ENCODE measurements at places on chromosomes 13 and 19. TPM values are rescaled to one million over a fixed set of nuclear protein-coding genes. Genes with fewer than 3 reads are reported as not detected.
A peak's percentile ranks its signal among the peaks of the same experiment; 100 is the strongest.

- no peak for DNase-seq
These were observed 66.9 kb downstream of the CYSLTR2 start for GRCh38 chr13:48720621-48721020.

GRCh38 chr13:107690181-107690580 is 525.2 kb downstream of the LIG4 start:
- no peak for DNase-seq

GRCh38 chr19:11784356-11784755 is 14.0 kb upstream of the ZNF491 start:
- no peak for DNase-seq

DNA sequence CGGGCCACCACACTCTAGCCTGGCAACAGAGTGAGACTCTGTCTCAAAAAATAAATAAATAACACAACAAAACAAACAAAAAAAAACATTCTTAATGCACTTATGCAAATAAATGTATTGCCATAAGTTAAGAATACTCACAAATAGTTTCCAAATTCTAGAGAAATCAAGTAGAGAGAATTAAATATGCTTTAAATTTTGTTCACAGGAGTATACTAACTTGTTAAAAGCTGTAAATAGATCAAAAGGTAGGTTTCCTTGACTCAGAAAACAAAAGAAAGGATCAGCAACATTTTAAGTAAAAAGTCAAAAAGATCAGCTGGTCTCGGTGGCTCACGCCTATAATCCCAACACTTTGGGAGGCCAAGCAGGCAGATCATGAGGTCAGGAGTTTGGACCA is 50.5 kb upstream of the ZNF429 start:
- no peak for DNase-seq

- DNase-seq = no peak
These were observed 12.1 kb downstream of the ONECUT3 start for GRCh38 chr19:1765232-1765903.

DNA sequence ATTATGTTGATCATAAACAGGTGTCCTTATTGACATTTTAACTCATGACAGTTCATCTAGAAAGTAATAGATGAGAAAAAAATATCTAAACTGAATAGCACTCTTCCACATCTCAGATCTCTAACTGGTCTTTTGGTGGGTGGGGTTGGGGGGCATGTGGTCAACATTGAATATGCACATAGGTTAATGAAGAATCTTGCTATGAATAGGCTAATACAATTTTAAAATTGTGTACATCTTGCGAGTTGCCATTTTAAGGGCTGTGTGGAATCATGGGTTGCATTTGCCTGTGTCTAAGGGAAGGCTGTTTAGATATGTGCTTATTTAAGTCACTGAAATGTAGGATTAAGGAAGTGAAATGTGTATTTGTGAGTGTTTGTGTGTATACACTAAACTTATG is 346.0 kb downstream of the ITGBL1 start:
- no peak for DNase-seq

DNA sequence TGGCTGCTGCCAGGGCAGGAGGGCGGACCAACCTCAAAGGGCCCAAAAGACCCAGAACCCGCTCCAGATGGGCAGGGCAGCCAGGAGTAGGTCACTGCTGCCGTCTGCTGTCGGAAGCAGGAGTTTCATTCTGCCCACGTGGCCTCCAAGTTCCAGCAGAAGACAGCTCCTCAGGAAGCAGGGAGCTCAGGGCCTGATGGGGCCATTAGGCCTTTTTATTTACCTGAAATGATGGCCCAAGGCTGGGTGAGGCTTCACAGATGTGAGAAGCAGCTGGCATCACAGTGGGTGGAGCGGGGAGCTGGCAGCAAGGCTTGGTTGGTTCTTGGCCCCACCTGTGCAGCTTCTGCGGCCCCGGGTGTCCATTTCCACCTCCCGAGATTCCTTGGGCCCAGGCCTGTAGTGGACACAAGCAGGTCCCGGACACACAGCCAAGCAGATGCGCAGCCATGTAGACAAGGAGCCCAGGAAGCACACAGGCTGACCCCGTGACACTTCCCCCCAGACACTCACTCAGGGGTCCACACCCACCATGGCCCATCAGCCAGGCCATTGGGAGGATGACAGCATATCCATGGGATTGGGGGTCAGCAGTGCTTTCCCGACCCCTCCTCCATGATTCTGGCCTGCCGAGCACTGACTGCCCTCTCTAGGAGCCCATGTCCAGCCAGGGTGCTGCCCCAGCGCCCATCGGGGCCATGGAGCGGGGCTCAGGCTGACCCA is 26.4 kb downstream of the C13orf46 start:
- no peak for DNase-seq

GRCh38 chr19:33406521-33407139 is 33.1 kb downstream of the CEBPG start:
- peak; percentile 85 for DNase-seq

SERPINE3 gene
- total RNA-seq = not detected

FAM216B gene
- total RNA-seq = not detected

CALR3 gene
- total RNA-seq = not detected

PRDX2 gene
- total RNA-seq = 28.8 TPM

All from natural killer cell (primary cell).